Breast epithelium (tissue), 4 donors: ENCODE measurements at places on chromosomes 1 and 21. TPM values are rescaled to one million over a fixed set of nuclear protein-coding genes. Genes with fewer than 3 reads are reported as not detected.

Gene PEX14
- 16.1 TPM for total RNA-seq

Gene MCOLN3
- 2.9 TPM for total RNA-seq

DNA sequence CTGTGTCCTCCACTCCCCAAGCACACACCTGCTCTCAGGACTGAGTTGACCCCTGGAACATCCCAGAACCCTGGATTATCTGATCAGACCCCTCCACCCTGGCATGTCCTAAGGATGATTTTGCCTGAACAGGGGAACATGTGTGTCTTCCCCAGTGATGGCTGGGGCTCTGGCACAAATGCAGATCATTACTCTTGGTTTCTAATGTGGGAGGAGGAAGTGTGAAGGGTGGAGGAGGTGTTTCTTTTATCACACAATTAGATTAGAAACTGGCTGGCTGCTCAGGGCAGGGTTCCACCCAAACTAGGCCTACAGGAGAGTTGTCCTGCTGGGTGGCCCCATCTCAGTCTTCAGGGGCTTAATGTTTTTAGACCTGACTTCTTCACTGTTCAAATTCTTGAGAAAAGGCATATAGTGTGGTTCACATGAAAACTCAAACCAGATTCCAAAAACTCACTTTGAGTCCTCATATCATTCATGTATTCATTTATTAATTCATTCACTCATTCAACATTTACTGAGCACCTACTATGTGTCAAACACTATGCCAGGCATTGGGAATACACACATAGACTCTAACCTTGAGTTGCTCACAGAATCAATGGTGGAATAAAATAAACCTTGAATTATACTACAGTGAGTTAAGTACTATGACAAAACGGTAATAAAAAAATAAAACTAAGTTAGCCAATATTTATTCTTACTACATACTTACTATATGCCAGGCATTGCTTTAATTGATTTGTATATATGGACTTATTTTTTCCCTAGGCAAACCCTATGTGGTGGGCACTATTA lies 221.8 kb upstream of the JUN start:
- no peak for DNase-seq

GRCh38 chr1:240244968-240245628 lies 153.4 kb downstream of the FMN2 start:
- DNase-seq: no peak

Gene GUK1
- total RNA-seq: 413 TPM

DNA sequence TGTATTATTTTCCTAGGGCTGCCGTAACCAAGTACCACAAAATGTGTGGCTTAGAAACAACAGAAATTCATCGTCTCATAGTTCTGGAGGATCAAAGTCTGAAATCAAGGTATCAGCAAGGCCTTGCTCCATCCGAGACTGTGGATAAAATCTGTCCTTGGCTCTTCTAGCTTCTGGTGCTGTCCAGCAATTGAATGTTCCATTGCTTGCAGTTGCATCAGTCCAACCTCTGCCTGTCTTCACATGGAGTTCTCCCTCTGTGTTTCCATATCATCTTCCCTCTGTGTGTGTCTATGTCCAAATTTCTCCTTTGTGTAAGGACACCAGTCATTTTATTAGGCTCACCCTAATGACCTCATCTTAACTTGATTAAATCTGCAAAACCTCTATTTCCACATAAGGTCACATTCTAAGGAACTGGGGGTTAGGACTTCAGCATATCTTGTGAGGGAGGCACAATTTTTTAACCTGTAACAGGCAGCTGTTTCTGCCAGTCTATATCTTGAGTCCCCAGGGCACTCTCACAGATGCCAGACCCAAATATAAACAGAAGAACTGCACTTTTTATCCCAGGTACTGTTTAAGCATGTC lies 84.2 kb downstream of the ERG start:
- DNase-seq: no peak

- DNase-seq: no peak
These were observed 10.0 kb upstream of the FAM110D start for GRCh38 chr1:26148887-26149286.

Gene CACNA1S
- not detected for total RNA-seq

DNA sequence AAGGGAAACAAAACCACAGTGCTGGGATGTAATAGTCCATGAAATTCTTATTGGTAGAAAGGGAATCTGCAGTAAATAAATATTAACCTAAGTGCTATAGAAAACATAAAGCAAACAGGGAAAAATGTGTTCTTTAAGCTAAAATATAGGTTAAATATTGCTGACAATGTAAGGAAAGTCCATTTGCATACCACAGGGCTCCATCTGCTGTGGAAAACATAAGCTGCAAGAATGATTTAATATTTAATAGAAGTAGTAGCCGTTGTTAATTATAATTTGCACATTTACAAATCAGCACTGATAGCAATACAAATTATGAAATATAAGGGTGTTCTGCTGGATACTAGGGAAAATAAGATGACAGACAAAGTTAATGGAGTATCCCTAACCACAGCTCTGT lies 444.9 kb upstream of the PKN2 start:
- DNase-seq: no peak
